ENCODE measurements at places on chromosomes 12 and 14.

- no peak for DNase-seq
Measured at GRCh38 chr12:113514602-113515001, 42.9 kb upstream of the LHX5 start.

DNA sequence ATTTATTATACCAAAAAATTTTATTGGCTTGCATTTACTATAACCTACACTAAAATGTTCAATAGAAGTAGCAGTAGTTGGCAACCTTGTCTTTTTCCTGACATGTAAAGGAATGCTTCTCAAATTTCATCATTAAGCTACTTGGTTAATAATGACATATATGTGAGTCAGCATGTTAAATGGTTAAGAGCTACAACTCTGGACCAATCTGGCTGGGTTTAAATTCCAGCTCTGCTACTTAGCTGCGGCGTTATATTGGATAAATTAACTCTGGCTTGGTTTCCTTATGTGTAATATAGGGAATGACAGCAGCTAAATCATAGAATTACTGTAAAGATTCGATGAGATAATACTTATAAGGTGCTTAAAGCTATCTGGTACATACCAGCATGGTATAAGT is 53.7 kb upstream of the OTOGL start:
- DNase-seq, result no peak

GRCh38 chr12:65458718-65459117 is 180.2 kb downstream of the MSRB3 start:
- DNase-seq, result no peak

DNA sequence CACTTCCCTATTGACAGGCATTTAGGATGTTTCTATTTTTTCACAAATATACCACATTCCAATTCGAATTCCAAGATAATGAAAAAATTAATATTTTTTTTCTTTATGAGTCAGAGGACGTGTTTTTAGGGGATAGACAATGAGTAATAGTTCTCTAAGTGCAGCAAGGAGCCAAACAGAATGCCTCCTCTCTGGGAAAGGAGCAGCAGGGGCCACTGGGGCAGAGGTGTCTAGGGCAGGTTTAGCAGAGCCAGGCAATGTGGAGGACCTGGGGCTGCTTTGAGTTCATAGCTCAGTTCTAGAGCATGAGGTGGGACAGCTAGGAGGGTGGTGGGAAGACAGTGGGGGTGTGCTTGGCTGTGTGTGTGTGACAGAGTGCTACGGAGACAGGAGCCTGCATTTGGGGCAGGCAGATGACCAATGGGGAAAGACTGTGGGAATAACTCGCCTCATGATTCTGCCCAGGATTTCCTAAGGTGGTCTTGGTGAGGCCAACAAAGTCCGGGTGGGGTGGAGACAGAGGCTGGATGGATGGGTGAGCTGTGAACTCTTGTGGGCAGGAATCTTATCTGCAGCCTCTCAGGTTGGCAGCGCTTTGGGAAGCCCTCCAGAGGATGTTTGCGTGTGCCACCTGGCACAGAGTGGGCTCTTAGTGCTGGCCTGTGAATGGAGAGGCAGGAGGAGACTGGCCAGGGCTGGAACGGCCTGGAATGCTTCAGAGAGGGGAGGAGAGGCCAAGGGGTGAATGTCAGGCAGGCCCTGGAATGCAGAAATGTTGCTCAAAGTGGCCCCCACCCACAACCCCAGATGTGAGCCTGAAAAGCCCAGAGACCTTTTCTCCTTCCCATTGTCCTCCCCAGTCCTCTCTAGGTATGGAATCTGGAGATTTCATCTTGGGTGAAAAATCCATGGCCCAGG is 2.4 kb upstream of the KRT7 start:
- DNase-seq, result no peak

- DNase-seq, result no peak
Measured at GRCh38 chr12:121799156-121799841, 4.5 kb upstream of the SETD1B start.

DNA sequence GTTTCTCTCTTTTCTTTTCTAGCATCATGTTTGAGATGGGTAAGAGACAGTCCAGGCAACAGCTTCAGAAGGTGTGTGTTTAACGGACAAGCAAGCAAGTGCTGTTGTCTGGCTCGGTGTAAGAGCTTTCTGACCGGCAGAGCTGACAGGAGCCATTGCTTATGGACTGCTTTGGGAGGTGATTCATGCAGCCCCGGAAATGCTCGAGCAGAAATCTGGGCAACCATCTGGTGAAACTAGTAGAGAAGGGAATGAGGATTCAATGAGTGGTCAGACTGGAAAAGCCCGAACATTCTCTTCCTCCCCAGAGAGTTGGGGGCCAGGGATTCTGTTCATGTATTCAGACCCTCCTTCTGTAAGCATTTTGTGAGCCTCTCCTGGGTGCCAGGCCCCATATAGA is 24.4 kb downstream of the TUNAR start:
- DNase-seq, result no peak

GRCh38 chr12:93803424-93803807 is 126.2 kb downstream of the CRADD start:
- DNase-seq, result no peak

- no peak for DNase-seq
Measured at GRCh38 chr14:66910311-66910840, 278.9 kb upstream of the GARIN2 start.

DNA sequence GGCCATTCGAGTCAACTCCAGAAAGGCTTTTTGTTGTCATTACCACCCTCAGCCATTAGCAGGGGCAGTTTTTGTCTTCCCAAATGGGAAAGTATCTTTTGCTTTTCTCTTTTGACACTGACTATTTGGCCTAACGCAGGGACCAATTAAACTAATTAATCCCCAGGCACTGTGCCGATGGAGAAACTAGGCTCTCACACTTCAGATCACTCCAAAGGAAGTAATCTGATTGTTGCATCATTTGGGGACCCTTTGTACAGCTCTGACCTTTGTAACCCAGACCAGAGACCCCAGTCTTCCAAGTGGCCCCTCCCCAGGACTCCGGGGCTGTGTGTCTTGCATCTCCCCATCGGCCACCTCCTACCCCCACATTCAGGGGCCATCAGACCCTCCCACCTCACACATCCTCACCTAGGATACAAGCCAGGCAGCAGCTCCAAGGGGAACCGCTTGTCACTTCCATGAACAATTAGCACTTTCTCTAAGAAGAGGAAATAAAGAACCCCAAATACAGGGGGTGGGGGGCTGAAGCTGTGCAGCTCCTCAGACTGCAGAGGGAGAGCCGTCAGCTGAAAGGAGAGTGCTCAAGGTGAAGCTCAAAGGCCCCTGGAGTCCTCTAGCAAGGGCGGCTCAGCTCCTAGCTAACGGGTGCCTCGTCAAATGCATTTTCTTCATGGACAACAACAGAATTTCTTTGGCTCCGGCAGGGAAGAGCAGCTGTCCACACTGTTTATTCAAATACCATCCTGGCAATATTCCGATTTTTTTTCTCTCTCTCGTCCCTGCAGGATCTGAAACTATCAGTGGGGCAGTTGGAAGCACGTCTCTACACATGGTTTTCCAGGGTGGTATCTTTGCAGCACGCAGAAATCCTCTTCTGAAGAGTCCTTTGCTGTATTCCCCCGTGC is 64.3 kb upstream of the DIO3 start:
- DNase-seq, result no peak

DNA sequence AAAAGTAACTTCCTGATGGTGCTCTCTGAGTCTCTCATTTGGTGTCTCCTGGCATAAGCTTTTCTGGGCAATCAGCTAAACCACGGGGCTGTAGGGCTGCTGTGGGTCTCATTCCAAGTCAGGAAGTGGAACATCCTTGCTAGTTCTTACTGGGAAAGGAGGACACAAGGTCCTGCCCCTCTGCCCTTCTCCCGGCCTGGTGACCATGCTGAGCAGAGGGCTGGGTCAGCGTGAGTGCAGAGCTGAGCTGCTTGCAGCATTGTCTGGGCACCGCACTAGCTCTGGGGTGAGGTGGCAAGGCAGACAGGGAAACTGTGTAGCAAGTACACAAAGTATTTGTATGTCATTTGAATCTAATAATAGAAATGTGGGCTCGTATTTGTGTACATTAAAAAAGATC is 45.0 kb upstream of the ASPG start:
- no peak for DNase-seq

DNA sequence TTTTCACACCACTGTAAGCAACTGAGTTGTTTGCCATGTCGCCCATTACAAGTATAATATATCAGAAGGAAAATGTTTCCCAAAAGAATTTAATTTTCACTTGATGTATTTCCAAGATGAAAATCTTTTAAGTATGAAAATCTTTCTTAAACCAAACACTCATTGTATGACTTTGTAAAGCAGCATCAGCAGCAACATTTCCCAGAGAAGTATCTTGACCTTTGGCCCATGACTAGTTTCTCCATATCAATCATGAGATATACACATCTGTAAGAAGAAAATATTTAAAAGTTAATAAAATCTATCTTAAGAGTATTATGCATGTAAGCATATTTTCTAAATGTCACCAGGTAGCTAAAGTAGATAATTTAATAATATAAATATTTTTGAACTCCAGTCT is 52.8 kb downstream of the ATP2B1 start:
- no peak for DNase-seq

DNA sequence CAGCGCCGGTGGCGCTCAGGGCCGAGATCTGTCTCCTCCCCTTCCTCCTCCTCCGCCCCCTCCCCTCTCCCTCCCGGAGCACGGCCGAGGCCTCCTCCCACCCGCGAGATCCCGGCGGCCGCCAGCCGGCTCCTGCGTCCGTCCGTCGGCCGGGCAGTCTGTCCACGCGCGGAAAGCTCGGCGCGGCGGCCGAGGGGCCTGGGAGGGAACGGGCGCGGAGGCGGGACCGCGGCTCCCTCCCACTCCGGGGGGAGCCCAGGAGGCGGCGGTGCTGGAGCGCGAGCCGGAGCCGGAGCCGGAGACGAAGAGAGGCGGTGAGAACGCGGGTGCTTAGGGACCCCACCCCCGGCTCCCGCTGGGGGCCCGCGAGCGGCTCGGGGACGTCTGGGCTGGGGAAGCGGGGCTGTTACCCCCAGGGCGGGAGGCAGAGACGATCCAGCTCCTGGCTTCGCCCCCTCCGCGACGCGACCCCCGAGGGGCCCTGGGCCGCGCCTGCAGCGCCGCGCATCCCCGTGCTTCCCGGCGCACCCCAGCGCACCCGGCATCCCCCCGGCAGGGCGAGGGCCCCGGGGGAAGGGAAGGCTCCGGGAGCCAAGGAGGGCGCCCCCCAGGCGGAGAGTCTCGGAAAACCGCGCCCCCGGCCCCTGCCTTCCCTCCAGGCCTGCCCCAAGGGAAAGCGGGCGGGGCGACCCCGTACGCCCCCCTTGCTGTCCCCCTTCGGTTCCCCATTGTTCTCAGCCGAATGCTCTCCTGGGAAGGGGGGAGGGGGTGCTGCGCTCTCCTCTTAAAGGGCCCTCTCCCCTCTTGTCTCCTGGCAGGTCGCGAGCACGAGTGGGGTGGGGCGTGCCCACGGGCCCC is at the start of gene DTX1:
Gene DTX1, plus strand, starts transcription at position 100 of the 858 bp plus-strand sequence. CDS start 1,463 bp downstream, outside the sequence.
- DNase-seq, result no peak

DNA sequence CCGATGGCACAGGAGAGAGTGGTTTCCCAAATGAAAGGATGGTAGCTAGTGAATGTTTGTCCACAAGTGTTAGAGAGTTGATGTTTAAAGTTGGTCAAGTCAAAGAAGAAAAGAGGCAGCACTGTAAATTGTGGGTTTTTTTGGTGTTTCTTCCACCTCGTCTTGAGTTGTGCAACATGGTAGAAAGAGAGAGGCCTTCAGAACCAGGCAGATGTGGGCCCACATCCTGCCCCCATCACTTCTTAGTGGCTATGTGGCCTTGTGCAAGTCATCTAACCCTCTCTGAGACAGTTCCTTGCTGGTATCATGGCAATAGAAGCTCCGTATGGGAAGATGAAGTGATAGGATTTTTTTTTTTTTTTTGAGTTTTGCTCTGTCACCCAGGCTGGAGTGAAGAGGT is 60.8 kb downstream of the NDUFA12 start:
- DNase-seq, result no peak

DNA sequence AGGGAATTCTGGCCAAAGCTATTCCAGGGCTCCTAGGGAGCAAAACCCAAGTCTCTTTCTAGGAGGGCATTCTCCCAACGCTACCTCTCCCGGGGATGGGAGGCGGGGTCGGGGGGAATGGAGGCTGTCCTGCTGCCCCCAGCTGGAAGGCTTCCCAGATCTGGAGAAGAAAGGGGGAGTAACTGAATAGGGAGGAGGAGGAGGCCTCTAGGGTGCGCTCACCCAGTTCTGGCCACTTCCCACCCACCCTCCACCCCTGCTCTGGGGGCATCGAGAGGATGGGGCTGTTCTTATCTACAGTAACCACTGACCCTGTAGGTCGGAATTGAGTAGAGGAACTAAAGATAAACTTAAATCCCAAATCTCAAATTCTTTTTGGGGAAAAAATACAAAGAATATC is 579 bp upstream of the RNASE1 start:
- no peak for DNase-seq

DNA sequence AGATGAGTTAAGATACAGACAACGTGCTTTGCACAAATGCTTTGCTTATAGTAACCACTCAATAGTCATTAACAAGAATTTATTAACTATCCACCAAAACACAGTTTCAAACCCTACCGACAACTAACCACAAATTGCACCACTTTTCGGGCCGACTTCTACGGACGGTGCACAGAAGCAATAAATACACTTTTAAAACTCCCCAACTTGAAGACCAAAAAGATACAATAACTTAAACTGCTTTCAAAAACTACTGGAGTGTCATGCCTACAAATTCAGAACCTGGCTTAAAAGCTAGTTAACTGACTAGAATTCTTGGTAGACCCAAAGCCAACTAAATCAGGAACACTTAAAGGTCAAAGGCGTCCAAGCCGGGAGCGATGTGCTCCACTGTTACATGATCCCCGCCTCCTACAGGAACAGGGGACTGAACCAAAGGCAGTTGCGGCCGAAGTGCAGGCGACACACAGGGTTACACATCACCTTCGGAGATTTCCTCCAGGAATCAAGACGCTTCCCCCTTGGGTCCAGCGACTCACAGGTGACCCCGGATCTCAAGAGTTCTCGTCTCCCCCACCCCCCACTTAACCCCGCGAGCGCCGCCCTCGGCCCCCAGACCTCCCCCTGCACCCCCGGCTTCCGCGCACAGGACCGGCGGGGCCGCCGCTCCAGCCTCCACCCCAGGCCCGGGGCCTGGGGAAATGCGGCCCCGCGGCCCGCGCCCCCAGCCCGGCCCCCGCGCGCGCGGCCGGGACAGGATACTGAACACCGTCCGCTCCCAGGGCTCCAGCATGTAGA is 507 bp downstream of the SPTSSA start:
- DNase-seq, result no peak

DNA sequence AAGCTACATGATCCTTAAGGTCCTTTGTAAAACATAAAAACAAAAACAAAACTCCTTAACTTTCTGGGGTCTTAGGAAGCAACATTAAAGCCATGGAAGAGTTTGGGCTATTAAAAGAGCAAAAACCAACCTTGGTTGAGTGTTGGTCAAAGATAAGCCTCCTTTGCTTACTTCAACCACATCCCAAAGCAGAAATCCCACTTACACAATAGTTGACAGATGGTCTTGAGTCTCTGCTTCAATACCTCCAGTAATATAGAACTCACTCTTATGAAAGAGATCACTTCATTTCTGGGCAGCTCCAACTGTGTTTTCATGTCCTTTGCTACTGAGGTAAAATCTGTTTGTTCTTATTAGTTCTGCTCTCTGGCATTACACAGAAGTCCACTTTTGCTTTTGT is 125.8 kb downstream of the SLC38A4 start:
- no peak for DNase-seq

- no peak for DNase-seq
Measured at GRCh38 chr12:120007272-120007671, 18.2 kb downstream of the BICDL1 start.

- DNase-seq, result no peak
Measured at GRCh38 chr12:128549601-128550218, 274.0 kb downstream of the SLC15A4 start.

Data from cortex of kidney (tissue), 1 donor.